H54 (cell line): ENCODE measurements at places on chromosomes 16 and 17.
A peak's percentile ranks its signal among the peaks of the same experiment; 100 is the strongest.

DNA sequence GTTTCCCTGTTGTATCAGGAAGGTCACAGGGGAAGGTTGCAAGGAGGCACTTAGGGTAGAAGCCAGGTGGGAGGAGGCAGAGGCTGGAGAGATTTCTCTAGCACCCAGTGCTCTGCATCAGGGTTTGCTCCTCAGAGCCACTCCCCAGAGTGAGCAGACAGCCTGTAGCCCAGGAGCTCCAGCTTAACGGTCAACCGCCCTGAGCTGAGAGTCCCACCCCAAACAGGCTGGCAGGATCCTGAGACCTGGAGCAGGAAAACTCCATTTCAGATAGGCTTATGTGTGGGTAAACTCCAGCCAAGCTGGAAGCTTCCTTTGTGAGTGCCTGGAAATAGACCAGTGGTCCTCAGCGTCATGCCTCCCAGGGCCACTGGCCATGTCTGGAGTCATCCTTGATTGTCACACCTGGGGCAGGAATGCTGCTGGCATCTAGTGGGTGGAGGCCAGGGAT is 37.9 kb downstream of the MPRIP start:
- no peak for DNase-seq

- no peak for DNase-seq
Measured at GRCh38 chr17:62827746-62828485, 19.8 kb upstream of the MARCHF10 start.

DNA sequence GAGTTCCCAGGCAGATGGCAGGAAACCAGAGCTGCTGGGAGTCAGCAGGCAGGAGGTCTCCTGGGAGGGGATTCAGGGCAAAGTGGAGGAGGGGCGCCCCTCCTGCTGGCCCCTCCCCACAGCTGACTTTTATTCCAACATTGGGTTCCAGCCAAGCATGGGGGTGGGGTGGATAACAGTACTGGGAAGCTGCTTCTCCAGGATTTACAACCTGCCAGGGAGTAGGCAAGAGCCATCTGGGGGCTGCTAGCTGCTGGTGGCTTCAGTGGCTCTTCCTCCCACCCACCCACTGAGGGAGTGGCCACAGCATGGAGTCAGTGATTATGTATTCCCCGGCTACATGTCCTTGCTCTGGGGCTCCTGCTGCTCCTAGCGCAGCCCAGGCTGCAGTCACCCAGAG is 36.8 kb downstream of the TMEM132E start:
- no peak for DNase-seq

GRCh38 chr17:83079352-83079747 is at the start of gene METRNL:
METRNL (plus strand) TSS chr17:83079609; CDS start chr17:83079816, 207 bp downstream.
- DNase-seq, result peak; percentile 87

DNA sequence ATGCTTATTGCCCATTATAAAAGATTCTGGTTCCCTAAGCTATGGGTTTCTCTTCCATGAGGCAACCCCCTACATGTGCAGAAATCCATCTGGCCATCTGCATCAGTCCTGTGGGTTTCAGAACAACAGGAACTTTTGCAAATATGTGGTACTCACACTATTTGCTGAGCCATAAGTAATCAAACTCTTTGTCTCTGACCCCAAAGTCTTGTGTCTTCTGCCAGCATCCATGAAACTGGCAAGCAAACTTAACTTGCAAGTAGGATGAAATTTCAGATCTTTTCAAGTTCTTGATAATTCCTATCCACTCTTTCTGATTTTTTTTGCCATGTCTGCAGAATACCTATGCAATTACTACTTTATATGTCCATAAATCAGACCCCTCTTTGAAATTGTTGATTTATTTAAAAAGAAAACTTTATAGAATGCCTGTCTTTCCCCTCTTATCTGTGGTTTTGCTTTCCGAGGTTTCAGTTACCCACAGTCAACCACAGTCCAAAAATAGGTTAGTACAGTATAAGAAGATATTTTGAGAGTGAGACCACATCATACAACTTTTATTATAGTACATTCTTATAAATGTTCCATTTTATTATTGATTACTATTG is 158.4 kb upstream of the IRX3 start:
- DNase-seq, result no peak

GRCh38 chr16:81657781-81658180 is 121.3 kb upstream of the PLCG2 start:
- DNase-seq, result no peak

DNA sequence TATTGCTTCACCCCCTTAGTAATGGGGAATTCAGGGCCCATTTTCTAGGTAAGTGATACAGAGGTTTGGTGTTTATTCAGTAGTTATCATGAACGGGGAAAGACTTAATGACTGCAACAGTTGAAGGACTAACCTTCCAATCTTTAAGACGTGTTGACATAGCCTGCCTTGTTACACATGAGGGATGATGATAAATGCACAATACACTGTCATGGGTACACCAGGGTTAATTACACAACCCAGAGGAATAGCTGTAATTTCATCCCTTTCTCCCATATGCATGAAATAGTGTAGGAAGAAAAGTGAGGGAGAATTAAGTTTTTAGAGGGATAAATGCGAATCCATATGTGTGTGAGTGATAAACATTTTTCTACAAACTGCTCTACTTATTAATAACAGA is 10.7 kb downstream of the MYH4 start:
- no peak for DNase-seq

DNA sequence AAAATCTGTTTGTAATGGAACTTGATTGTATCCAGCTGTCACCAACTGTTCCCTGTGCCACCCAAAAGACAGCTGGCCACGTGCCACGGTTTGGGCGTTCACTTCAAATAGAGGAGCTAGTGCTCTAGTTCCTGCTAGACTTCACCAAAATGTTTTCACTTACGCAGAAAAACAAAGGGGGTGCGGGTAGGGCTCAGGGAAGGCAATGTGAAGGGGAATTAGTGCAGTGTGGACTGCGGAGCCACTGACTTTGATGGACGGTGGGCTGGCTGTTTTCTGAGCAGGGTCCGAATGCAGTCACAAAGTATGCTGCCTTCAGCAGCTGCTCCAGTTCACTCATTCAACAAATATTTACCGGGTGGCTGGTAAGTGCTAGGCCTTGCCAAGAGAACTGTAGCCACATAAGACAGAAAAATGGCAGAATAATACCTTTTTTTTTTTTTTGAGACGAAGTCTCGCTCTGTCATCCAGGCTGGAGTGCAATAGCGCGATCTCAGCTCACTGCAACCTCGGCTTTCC is 7.6 kb upstream of the CYTH1 start:
- no peak for DNase-seq

DNA sequence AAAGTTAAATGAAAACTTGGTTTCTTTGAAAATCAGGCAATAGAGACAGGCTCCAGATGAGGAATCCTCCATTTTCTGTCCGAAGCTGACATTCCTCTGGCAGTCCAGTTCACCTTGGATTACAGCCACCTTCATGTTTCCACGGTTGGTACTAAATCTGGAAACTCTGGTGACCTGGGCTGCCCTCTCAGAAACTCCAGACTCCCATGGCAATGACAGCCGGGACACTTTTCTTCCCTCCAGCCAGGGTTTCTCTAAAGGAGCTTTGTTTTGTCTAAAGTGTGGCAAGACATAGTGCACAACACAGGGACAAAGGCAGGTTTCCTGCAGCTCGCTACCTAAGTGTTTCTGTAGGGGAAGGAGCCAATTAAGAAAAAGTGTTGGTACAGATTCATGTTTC is 36.0 kb downstream of the CLUAP1 start:
- no peak for DNase-seq

DNA sequence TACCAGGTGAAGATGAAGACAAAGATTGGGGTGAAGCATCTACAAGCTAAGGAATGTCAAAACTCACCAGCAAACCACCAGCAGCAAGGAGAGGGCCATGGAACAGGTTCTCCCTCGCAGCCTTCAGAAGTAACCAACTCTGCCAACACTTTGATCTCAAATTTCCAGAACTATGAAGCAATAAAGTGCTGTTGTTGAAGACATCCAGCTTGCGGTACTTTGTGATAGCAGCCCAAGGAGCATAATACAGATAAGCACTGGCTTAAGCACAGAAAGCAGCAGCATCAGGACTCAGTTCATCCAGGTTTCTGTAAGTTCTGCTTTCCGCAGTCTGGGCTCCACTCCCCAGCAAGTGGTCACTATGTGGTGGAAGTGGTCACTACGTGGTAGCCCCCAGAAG is 16.0 kb upstream of the CDRT4 start:
- DNase-seq, result no peak

DNA sequence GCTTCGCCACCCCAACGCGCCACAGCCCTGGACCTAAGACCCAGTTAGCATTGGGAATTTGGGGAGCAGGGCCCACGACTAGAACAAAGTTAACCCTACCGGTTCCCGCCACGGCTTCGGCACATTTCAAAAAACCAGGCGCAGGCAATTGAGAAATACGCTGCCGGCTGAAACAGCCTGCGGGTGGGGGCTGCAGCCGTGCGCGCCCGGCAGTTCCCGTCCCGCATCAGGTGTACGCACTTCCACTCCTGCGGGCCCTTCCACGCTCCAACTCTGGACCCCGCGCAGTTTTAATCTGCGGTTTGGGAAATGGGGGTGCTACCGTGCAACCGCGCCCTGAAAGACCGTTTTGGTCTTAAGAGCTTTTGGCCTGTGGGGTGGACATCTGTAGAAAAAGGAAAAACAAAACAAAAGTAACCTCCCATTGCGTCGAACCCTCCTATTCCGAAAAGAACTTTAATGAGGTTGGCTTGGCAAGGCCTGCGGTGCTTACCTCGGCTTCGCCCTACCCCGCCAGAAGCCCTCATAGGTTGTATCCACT is 7.1 kb downstream of the IRX5 start:
- DNase-seq, result no peak

DNA sequence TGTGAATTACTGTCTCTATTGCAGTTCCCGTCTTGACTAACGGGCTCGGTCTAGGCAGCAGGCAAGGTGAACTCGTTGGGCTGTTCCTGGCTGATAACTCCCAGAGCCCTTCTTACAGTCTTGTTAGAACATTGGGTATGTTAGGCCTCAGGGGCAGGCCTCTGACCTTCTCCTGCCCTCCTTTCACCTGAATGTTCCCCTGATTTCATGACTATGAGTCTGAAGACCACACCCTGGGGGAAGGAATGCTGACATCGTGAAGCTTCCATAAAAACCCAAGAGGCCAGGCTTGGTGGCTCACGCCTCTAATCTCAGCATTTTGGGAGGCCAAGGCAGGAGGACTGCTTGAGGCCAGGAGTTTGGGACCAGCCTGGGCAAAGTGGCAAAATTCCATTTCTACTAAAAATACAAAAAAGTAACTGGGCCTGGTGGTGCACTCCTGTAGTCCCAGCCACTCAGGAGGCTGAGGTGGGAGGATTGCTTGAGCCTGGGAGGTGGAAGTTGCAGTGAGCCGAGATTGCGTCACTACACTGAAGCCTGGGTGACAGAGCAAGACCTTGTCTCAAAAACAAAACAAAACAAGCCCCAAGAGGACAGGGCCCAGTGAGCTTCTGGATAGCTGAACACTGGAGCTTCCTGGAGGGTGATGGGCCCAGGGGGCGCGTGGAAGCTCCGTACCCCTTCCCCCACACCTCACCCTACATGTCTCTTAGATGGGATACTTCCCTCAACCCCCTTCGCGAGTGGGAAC is 47.8 kb upstream of the FBXO47 start:
- no peak for DNase-seq

DNA sequence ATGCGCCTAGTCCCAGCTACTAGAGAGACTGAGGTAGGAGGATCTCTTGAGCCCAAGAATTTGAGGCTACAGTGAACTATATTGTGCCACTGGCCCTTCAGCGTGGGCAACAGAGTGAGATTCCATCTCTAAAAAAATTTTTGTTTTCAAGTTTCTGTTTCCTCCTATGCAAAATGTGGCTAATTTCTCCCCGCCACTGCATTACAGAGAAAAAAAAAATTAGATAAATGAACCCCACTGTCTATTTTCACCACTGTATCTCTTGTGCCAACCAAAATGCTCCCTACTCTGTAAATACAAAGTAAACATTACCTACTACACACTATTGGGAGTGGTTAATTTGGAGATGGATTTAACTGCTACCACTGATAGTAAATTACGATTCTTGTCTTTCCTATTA is 2.0 kb downstream of the MARF1 start:
- no peak for DNase-seq

- peak; percentile 65 for DNase-seq
Measured at GRCh38 chr17:67475161-67475937, 98.3 kb downstream of the PITPNC1 start.

DNA sequence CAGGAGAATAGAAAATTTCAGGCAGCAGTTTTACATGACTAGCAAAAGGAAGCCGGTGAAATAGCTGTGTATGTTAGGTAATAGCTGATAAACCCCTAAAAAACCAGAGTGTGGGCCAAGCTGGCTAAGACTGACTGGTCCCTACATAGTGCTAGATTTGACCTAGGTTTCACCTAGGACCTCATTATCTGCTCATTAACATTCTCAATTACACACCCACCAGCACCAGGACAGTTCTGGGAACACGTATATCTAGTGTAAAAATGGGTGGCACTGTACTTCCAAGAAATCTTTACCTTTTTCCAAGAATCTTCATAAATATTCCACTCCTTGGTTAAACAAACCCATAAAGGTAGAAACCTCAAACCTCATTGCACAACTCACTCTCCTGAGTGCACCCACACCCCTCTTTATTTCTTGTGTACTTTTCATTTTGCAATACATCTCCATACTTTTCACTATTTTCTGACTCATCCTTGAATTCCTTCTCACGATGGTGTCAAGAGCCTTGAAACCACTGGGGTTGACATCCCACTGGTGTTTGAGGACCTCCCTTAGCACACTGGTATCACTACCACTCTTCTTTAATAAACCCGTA is 262.7 kb upstream of the KCNJ16 start:
- DNase-seq, result no peak

DNA sequence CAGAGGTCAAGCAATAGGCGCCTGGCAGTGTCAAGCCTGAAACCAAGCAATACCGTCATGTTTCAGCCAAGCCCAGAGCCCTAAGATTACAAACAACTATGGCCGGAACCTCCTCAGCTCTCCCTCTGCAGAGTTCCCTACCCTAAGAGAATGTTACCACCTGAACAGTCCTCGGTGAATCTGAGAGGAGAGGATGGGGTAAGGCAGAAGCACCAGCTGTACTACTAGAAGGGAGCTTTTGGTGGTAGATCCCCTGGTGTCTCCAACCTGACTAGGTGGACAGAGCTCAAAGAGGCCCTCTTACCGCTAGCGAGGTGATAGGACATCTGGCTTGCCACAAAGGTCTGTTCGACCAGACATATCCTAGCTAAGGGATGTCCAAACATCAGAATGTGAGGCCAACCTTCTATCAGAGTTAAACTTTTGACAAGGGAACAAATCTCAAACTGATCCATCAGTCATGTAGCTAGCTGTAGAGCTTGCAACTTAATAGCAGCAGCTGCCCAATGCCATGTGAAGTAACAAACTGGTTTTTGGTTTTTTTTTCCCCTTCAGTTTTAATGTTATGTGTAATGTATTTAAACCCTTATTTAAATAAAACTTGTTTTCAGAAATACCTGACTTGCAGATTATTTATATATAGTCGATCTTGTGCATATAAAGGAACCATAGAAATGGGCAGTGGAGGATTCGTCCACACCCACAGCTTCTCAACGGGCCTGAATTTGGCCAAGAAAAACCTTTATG is 2.5 kb downstream of the EIF1 start:
- DNase-seq, result no peak

DNA sequence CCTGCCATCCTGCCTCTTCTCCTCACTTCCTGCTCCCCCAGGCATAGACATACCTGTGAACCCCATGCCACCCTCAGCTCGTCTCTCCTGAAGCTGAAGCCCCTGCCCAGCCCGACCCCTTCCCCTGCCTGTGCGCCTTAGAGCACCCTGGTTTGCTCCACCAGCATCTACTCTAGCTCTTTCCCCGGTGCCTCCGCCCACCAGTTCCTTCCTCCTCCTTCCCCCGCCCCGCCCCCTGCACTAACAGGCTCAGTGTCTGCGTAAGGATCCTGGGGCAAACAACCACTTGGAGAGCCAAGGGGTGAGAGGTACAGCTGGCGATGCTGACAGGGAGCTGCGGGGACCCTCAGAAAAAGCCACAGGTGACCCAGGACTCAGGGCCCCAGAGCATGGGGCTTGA is 1.9 kb downstream of the GPR142 start:
- DNase-seq, result no peak
